Breast epithelium (tissue), 4 donors: ENCODE measurements at places on chromosomes 4 and X. TPM values are rescaled to one million over a fixed set of nuclear protein-coding genes. Genes with fewer than 3 reads are reported as not detected.

The CSTF2 gene
- 11.8 TPM for total RNA-seq

The ADH1B gene
- 631 TPM for total RNA-seq

The TREX2 gene
- total RNA-seq = 1.0 TPM

The TMPRSS11F gene
- not detected for total RNA-seq

The IQCM gene
- not detected for total RNA-seq

The FGF2 gene
- 21.6 TPM for total RNA-seq

DNA sequence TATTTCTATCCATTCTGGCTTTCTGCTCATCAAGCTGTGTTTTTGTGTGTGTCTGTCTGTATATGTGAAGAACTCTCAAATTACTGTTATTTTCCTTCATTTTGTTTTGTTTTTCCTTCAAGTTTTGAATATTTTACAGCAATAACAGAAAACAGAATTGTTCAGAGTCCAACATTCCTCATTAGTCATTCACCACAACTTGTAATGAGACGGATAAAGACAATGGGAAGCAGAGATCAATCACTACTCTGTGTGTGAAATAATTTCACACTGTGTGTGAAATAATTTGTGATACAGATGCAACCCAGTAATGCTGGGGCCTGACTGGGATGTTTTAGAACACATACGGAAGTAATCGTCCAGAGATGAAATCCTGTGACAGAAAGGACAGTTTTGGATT is 55.2 kb downstream of the HPGD start:
- no peak for DNase-seq
